AG10803 (cell line): ENCODE measurements at places on chromosomes 16 and 17.
A peak's percentile ranks its signal among the peaks of the same experiment; 100 is the strongest.

DNA sequence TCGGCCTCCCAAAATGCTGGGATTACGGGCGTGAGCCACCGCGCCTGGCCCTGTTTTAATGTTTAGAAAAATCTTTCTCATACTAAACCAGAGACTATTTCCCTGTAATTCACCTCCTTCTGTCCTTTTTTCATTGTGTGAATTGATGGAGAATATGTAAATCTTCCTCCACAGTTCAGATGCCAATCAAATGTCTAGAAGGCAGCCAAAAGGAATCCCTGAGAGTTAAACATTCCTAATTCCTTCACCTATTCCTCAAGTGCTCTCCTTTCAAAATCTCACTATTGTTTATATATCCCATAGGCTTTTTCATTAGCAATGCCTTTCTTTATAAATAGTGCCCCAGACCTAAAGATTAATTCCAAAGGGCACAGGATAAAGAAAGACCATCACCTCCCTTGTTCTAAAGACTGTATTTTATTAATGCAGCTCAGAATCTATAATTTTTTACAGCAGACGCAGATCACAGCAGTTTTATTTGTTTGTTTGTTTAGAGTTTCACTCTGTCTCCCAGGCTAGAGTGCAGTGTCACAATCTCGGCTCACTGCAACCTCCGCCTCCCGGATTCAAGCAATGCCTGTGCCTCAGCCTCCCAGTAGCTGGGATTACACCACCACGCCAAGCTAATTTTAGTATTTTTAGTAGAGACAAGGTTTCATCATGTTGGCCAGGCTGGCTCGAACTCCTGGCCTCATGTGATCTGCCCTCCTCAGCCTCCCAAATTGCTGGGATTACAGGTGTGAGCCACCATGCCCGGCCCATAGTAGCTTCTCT, 30.5 kb downstream of the COPZ2 start:
- no peak for DNase-seq

DNA sequence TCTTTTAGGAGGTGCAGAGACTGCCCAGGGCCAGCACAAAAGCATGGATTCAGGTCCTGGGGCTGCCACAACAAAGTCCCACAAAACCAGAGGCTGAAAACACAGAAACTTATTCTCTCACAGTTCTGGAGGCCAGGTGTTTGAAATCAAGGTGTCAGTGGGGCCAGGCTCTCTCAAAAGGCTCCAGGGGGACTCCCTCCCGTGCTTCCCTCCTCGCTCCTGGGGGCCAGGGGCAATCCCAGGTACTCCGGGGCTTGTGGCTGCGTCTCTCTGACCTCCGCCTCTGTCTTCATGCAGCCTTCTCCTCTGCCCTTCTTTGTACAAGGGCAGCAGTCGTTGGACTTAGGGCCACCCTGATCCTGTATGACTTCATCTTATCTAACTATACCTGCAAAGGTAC, 8.3 kb upstream of the RBFOX3 start:
- no peak for DNase-seq

DNA sequence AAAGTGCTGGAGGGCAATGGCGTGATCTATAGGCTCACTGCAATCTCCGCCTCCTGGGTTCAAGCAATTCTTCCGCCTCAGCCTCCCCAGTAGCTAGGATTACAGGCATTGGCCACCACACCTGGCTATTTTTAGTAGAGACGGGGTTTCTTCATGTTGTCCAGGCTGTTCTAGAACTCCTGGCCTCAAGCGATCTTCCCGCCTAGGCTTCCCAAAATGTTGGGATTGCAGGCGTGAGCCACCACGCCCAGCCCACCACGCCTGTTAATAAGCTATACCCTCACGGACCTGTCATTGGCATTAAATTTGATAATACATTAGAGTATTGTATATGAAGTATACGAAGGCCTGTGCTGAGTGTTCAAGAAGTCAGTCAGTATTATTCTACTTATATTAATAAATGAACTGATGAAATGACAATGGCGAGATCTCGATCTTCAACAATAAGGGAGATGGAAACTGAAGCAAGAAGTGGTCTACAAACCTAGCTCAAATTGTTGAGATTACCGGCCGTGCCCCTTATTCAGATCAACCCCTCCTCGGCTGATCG, 818 bp upstream of the BCAS3 start:
- no peak for DNase-seq

DNA sequence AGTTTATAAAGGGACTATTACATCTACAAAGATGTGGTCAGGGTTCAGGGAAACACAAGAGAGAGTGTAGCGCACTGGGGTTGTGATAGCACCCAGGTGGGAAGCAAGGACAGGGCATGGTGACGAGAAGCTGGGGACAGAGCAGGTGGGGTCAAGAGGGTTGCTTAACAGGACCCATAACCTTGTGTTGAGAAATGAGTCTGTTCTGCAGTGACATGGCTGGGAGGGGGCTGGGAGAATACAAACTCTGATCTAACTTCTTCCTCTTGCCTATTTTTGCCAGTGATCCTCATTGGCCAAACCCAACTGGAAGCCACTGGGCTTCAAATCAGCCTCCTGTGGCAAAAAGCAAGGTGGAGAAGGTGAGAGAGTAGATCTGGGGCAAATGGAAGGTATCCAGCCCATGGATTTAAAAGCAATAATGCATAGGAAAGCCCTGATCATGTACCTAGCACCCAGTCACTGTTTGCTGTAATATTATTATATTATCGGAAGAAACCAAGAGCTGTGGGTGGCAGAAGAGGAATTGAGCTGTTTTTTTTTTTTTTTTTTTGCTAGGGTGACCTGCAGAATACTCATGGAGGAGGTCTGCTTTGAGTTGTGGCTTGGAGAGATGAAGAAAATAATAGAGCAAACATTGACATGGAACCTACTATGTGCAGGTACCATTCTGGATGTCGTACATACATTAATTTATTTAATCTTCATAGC, 76.9 kb upstream of the ZFHX3 start:
- DNase-seq, result no peak

DNA sequence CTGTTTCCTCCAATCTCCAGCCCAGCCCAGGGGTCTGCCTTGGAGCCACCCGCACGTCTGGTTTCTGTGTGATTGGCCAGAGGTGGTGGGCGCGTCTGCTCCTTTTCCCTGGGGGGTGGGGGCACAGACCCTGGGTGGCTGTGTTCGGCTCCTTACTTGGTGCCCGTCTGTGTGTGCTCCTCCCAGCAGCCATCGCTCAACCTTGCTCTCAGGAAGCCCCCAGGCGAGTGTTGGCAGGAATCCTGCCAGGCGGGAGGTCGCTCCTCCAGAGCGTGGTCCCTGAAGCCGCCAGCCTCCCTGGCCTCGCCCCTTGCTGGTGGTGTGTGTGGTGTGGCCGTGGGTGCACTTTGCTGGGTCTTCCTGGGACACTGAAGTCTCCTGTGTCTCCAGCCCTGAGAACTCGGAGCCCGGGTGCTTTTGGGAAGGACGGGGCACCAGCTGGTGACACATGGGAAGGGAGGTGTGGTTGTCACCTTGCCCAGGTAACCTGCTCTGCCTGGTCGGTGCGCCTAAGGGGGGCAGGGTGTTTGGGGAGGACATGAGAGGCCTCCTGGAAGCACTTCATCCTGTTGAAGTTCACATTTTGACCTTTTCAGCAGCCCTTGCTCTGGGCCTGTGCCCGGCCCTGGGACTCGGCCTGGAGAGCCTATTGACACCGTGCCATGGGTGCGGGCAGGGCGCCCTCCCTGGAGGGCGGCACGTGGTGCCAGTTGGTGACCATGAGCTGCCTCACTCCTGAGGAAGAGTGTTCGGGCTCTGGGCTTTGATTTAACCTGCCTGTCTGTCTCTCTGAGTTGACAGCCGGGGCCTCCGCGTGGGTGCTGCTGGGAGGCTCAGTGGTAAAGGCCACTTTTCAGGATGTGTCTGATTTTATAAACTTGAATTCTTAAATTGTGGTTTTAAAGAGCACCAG, 49.0 kb upstream of the ZNF750 start:
- DNase-seq, result no peak

DNA sequence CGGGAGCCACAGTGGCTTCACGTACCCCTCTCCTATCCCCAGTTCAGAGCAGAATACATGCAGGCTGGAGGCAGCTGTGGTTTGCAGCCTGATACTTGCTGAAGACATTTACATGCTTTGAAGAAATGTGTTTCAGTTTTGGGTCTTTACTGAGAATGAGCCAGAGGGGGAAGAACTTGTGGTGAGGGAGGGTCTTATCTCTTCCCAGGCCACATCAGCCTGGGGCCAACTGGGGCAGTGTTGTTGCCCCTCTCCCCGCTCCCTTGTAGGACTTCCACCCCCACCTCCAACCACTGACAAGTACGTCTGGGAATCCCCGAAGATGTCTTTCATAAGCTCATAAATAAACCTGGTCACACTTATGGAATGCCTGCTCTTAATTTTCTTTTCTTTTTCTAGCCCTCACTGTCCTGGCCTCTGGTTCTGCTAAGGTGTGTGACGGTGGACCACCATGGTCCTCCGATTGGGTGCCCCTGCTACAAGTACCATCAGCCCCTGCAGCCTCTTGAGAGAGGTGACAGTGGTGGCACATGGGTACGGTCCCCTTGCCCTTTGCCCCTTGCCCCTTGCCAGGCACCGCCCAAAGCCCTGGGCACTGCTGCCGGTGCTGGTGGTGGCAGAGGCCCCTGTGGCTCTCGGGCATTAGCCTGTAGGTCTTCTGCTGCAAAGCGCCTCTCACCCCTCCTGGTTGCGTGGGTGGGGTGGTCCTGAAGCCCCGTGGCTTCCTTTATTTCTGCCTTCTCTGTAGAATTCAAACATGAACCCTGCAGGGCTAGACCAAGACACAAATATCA, 144.8 kb upstream of the RPH3AL start:
- peak; percentile 51 for DNase-seq

GRCh38 chr17:62919388-62919787, 46.6 kb upstream of the TANC2 start:
- DNase-seq, result peak; percentile 11

DNA sequence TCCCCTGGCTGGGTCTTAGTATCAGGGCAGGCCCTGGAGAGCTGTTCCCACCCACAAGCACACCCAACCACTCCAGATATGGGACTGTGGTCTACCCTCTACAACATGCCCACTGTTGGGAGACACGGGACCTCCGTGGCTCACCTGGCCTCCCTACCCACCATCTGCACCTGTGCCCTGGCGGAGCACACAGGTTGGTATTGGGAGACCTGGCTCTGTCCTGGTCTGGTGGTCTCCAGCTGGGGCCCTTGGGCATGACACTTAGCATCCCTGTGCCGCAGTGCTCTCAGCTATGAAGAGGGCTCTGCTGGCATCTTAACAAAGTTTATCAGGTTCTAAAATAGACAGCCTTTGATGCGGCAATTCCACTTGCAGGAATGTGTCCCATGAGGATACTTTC, 5.8 kb downstream of the C16orf95 start:
- DNase-seq, result no peak

DNA sequence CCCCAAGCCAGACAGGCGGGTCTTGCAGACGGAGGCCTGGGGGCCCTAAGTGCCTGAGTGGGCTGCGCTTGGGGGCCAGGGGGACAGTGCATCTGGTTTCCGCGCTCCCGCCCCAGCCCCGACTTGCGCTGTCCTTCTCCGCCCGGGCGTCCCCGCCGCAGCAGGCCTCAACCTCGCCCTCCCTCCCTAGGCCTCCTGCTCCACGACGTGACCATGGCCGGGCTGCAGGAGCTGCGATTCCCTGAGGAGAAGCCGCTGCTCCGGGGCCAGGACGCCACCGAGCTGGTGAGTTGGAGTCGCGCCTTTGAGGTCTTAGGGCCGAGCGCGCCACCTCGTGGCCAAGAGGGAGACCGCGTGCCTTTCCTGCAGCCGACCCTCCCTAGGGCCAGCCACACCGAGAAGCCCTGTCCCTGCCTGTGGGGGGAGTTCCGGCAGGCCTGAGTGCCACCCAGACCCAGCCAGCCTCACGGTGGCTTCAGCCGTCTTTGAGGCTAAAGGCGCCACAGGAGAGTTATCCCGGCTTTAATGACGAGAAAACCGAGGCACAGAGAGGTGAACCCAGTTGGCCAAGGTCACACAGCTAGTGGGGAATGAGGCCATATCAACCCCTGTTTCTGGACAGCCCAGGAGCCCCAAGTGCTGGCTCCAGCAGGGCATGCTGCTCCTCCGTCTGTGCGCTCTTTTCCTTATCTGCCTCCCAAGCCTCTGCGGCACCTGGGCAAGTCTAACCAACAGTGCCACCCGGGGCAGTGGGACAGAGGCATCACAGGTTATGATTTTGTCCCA, 12.2 kb upstream of the NDRG4 start:
- DNase-seq, result peak; percentile 68

DNA sequence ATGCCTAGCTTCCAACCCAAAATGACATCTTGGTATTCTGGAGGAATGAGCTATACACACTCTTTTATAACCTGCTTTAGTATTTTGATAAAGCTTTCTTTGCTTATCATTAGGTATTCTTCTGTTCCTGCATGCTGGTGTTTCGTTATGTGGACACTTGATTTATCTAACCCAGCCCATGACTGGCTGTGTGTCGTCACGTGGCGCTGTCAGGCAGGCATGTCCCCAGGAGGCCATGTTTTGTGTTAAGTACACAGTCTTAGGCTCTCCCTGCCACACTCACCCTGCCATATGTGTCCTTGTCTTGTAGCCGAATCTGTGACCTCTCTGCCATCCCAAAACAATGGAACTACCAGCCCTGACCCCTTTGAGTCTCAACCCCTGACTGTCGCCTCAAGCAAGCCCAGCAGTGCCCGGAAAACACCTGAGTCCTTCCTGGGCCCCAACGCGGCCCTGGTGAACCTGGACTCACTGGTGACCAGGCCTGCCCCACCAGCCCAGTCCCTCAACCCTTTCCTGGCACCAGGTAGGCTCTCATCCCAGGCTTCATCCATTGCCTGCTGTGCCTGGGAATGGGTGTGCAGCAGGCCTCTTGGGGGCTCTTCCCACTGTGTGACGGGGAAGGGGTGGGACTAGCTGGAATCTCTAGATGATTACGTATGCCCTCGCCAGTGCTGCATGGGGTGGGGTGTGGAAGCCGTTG, 30.8 kb downstream of the B9D1 start:
- DNase-seq, result no peak

- no peak for DNase-seq
These were observed 5.5 kb downstream of the TBX2 start for GRCh38 chr17:61404913-61405685.

- DNase-seq, result no peak
These were observed 75.7 kb downstream of the FBXL20 start for GRCh38 chr17:39325528-39326240.

DNA sequence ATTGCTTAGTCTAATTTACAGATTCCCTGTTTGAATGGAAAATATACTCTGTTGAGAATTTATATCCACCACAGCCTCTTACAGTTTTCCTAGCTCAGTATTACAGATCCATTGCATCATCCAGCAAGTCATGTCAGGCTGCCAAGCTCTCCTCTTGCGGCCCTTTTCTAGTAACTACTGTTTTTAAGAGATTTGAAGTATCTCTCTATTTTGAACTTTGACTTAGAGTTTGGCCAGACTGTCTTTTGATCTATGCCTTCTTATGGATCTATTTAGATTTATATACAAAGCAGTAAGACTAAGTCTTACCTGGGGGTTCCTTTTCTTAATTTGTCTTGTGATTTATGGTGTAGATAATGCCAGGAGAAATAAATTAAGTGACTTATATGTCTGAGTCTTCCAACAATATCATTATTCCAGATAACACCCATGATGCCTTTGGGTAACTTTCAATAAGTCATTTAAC, 53.1 kb upstream of the ABCC11 start:
- peak; percentile 90 for DNase-seq

- no peak for DNase-seq
These were observed 423 bp upstream of the ASGR2 start for GRCh38 chr17:7114875-7115614.

- DNase-seq, result no peak
These were observed 9.9 kb downstream of the CENPX start for GRCh38 chr17:82012640-82013295.
